Sigmoid colon (tissue), 7 donors: ENCODE measurements at places on chromosomes 5 and 9. TPM values are rescaled to one million over a fixed set of nuclear protein-coding genes. Genes with fewer than 3 reads are reported as not detected.

DNA sequence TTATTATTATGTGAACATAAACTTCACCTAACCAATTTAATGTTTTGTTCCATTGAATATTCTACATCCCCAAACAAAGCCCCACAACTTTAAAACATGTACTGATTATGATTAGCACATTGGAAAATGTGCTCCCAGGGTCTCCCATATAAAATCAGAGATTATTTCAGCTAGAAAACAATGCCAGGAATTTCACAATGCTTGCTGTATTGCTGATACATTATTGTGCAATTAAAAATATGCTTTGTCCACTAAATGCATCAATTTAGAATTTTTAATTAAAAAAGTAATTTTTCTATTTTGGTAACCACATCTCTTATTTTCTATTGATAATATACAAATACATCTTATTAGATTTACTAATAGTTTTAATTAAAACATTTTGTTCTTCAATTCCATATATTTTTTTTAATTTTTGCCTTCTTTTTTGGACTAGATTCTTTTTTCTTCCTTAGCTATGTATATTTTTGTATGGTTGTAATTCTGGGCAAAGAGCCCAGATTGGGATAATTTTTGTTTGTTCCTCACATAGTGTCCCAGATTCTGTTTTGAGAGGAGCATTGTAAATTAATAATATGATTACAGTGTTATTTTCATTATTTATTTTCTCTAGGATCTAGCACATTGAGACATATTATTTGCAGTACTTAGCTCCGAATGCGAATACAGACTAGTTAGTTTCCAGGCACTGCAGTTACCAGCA is 241.5 kb upstream of the CDH18 start:
- DNase-seq, result no peak

EGR1 gene
- total RNA-seq, result 18.5 TPM

DNA sequence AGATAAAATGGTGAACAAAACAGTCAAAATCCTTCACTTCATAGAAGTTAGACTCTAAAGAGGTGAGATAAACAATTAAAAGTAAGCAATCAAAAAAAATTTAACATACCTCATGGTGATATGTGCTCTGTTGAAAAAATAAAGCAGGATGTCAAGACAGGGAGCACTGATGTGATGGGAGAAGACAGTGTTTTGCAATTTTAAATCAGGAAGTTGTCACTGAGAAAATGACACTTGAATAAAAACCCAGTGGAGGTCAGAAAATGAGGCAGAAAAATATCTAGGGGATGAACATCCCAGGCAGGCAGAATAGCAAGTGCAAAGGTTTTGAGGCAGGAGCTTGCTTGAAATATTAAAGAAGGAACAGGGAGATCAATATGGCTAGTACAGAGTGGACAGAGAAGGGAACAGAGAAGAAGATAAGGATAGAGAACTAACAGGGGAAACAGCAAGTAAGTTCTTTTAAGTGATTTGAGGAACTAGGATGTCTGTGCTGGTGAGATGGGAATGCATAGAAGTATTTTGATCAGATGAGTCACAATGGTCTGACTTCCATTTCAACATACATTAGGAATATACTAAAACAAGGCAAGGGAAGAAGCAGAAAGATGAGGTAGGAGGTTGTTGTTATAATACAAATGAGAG is 130.4 kb downstream of the CHSY3 start:
- DNase-seq, result no peak

PHYHD1 gene
- 15.5 TPM for total RNA-seq

OR1J4 gene
- not detected for total RNA-seq

- no peak for DNase-seq
Observed at GRCh38 chr5:68178579-68178978, 37.0 kb upstream of the PIK3R1 start.

- no peak for DNase-seq
Observed at GRCh38 chr5:118008779-118009178, 979.6 kb downstream of the DTWD2 start.

DNA sequence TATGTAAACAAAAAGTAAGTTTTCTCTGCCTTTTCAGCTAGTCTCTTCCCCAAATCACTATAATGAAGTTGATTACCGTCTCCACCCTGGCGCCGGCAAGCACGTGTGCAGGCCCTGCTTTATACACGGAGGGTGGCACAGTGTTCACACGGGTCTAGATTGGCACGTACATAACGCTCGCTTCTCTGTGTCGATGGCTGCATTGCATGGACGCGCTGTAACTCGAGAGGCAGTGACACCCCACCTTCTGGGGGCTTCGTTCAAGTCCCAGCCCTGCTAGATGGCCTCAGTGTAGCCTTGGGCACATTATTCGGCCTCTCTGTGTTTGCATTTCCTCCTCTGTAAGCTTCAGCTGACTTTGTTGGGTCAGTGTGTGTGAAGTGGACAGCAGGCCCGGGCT is 223.9 kb downstream of the FANCC start:
- DNase-seq, result no peak

DNA sequence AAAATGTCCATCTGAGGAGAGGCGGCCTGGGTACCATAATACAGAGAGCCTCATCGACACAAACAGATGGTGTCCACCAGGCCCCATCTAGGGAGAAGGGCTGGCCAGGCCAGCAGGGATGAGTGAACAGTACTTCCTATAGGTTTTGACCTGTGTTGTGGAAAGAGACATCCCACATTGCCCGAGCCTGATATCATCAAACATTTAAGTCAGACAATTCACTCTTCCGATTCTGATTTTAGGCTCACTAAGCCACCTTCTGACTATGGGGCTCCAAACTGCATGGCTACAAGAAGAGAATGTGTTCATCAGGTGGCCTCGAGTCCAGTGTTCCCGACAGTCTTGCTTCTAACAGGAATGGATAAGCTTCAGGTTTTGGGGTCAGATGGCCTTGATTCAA is 38.9 kb downstream of the SLC22A5 start:
- DNase-seq, result no peak

NTRK2 gene
- 2.1 TPM for total RNA-seq

GRCh38 chr9:86387376-86387775 is 33.2 kb upstream of the TUT7 start:
- no peak for DNase-seq

- no peak for DNase-seq
Observed at GRCh38 chr9:13580760-13581159, 301.3 kb upstream of the MPDZ start.

DNA sequence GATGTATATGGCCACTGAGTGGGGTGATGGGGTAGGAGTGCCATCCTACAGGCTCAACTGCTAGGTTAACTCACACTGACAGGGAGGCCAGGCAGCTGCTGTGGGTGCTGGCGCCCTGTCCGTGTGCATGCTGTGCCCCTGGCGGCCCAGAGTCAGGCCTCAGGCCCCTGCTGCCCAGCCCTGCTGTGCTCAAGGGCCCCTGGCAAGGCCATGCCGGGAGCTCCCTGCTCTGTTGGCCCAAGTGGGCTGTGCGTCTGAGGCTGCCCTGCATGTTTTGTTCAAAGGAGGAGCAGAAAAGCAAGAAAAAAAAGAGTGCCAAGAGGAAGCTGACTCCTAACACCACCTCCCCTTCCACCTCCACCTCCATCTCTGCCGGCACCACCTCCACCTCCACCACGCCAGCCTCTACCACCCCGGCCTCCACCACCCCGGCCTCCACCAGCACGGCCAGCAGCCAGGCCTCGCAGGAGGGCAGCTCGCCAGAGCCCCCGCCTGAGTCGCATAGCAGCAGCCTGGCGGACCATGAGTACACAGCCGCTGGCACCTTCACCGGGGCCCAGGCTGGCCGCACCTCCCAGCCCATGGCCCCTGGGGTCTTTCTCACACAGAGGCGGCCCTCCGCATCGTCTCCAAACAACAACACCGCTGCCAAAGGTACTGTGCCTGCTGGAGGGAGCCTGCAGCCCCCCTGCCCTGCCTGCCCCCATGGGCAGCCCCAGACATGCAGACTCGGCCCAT is 100.1 kb downstream of the PHF2 start:
- peak; percentile 61 for DNase-seq

- no peak for DNase-seq
Observed at GRCh38 chr9:69453746-69454145, 128.7 kb downstream of the ENTREP1 start.

DNA sequence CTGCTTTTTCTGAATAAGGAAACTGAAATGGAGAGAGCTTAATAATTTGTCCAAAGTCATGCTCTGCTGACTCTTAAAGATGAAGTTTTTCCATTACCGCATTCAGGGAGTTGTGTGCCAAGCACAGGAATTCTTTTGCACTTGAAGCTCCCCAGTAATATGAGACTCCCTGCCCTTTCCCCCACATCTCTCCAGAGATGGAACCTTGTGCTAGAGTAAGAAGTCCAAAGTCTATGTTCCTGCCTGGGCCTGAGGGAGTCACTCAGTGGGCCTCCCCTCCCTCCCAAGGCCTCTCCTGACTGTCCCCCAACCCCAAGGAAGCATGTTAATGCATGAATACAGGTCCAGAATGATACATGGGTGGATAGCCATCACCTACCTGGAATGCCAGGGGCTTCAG is 173.3 kb upstream of the SEMA6A start:
- peak; percentile 66 for DNase-seq

- no peak for DNase-seq
Observed at GRCh38 chr9:116990592-116990991, 303.5 kb downstream of the TRIM32 start.

GRCh38 chr5:96282020-96282419 is 151.0 kb downstream of the PCSK1 start:
- DNase-seq, result no peak
